Muscle of leg (tissue), 16 donors: ENCODE measurements at places on chromosomes 1 and 21. TPM values are rescaled to one million over a fixed set of nuclear protein-coding genes. Genes with fewer than 3 reads are reported as not detected.

The PRRX1 gene
- 145 TPM for polyA plus RNA-seq

The HAO2 gene
- polyA plus RNA-seq: not detected

The SELL gene
- polyA plus RNA-seq: 2.2 TPM

The CDK18 gene
- 10.3 TPM for polyA plus RNA-seq

The KIF26B gene
- 2.4 TPM for polyA plus RNA-seq
